ENCODE measurements at places on chromosomes 2 and 18.

DNA sequence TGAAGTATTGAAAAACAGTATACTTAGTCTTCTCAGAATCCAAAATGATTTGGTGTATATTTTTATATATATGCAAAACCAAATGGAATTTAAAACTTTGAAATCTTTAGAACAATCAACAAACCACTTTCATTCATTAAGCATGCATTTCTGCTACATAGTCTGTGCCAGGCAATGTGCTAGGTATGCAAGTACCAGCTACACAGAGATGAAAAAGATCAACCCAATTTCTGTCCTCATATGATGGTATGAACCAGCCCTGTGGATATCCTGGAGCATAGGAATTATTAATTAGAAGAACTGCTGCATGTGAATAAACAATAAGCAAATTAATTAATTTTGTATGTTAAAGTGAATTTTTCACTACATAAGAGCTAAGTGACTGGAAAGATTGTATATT is 51.2 kb upstream of the RTN4 start:
- H3K36me3 ChIP-seq, result no peaks in the 10 kb centered on the region
- no peak overlapping the region for H3K4me3 ChIP-seq
- no peak for DNase-seq

DNA sequence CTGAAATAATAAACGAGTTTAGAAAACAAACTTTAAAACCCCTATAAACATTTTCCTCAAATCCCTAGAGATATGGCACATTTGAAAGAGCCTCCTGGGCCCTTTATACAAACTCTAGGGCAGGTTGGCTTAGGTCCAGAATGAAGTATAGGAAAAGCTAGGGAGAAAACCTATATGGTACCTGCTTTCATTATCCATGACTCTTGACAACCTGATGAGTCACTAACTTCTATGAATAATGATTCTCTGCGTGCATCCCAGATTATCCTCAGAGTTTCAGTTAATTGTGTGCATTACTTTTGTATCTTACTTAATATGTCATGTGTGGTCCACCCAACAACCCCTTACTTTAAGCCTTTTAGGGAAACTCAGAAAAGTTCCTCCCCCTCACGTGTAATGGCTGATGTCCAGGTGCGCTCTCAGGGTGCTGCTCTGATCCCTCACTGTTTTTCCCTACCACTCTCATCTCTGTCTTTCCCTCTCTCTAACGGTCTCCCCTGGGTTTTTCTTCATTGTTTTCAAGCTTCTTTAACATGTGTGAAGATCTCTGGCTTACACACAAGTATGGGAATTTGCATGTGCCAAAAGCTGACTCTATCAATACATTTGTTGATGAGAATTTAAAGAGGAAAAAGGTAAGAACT is 78.5 kb downstream of the LRP1B start:
- H3K4me1 ChIP-seq, result no peaks in the 10 kb centered on the region
- no peaks in the 10 kb centered on the region for H3K36me3 ChIP-seq
- H3K27me3 ChIP-seq, result no peaks in the 10 kb centered on the region
- no peak overlapping the region for H3K4me3 ChIP-seq
- H3K27ac ChIP-seq, result no peak overlapping the region

- no peak overlapping the region for H3K4me3 ChIP-seq
- H3K36me3 ChIP-seq, result no peaks in the 10 kb centered on the region
- no peak for DNase-seq
- no peaks in the 10 kb centered on the region for H3K27me3 ChIP-seq
- H3K27ac ChIP-seq, result no peak overlapping the region
Observed at GRCh38 chr2:75311521-75311920, 112.2 kb upstream of the TACR1 start.

GRCh38 chr2:20674974-20675679 is 8.2 kb downstream of the GDF7 start:
- peaks cover 5% of the 10 kb centered on the region for H3K4me1 ChIP-seq
- H3K4me3 ChIP-seq, result no peak overlapping the region
- peaks cover 17% of the 10 kb centered on the region for H3K27me3 ChIP-seq
- peaks cover 12% of the 10 kb centered on the region for H3K36me3 ChIP-seq
- no peak overlapping the region for H3K27ac ChIP-seq

GRCh38 chr2:8626572-8626971 is 55.3 kb upstream of the ID2 start:
- H3K4me3 ChIP-seq, result no peak overlapping the region
- H3K27me3 ChIP-seq, result no peaks in the 10 kb centered on the region
- H3K4me1 ChIP-seq, result peaks cover 14% of the 10 kb centered on the region
- H3K27ac ChIP-seq, result no peak overlapping the region
- no peak for DNase-seq

DNA sequence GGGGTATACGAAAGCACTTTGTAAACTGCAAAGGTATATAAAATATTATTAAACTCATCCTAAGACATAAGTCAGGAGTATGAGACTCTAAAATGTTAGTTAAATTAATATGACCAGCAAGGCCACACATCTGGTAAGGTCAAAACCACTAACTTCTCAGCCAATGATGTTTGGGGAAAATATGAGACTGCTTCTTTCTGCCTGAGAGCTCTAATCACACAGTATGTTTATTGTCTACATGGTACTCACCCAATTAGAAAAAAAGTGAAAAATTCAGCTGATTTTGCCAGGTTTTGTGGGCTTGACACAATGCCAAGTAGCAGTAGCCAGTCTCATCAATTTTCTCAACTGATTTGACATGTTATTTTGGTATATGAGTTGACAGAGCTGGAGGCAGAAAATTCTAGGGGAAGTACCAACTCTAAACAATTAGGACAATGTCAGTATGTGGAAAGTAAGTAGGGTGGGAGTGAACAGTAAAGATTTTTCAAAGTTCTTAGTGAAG is 87.3 kb downstream of the ALK start:
- DNase-seq, result no peak
- no peak overlapping the region for H3K27ac ChIP-seq
- H3K4me3 ChIP-seq, result no peak overlapping the region
- H3K4me1 ChIP-seq, result no peaks in the 10 kb centered on the region

DNA sequence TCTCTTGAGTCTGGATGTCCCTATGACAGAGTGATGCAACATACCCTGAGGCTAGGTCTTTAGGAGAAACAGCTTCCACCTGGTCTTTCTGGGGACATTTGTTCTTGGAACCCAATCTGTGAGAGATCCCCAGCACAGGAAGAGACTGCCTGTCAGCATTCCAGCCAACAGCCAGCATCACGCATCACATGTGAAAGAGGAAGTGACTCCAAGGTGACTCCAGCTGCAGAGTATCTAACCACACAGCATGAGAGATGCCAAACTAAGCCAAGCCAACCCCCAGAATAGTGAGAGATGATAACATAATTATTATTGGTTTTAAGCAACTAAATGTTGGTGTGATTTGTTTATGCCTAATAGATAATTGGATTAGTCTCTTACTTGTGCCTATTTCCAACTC is 35.7 kb downstream of the C18orf63 start:
- no peaks in the 10 kb centered on the region for H3K4me1 ChIP-seq
- H3K4me3 ChIP-seq, result no peak overlapping the region
- no peak for DNase-seq
- no peak overlapping the region for H3K27ac ChIP-seq

DNA sequence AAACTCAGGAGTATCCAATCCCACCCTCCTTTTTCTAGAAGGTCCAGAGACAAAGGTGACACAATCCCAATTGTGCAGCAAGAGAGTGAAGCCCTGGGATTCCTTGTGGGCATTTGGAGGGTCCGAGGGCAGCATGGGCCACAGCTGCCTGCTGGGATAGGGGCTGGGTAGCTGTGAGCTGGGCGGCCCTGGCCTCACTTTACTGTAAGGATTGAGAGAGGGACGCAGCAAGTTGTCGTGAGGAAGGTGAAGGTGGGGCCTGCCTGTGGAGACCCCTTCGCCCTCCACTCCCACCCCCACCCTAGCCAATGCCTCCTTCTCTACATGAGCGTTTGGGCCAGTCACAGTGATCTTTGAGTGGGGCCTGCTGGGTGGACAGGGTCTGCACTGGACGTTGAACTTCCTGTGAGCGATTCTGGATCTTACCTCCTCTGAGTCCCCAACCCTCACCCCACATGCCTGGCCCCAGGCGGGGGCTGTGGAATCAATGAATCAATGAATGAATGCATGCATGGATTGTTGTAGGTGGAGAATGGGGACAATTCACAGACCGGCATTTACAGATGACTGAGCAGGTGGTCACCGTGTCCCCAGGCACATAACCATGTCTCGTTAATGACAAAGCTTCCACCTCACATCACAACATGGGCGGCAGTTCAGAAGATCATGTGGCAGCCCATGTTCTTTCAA is 107.2 kb downstream of the INHBB start:
- no peak overlapping the region for H3K4me3 ChIP-seq
- DNase-seq, result no peak
- no peaks in the 10 kb centered on the region for H3K36me3 ChIP-seq
- no peak overlapping the region for H3K27ac ChIP-seq

DNA sequence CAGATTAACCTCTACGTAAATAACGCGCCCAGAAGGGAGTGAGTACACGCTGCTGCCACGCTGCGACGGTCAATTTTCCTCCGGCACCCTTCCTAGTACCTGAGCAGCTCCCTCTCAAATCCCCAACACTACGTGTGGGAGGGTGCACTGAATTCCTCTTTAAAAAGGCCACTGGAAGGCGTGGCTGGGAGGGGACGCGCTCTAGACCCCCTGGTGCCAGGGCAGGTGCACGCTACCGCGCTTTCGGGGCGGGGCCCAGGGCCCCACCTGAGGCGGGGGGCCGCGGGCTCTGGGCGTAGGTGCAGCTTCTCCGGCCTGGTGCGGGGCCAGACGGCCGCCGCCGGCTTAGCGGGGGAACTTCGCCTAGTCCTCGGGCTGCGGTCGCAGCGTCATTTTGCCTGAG is 668 bp upstream of the ANKRD12 start:
- H3K4me3 ChIP-seq, result peak overlapping the region; percentile 90
- H3K27ac ChIP-seq, result peak overlapping the region; percentile 90
- H3K27me3 ChIP-seq, result no peaks in the 10 kb centered on the region
- no peak for DNase-seq
- peaks cover 40% of the 10 kb centered on the region for H3K36me3 ChIP-seq
- peaks cover 16% of the 10 kb centered on the region for H3K4me1 ChIP-seq

- no peak overlapping the region for H3K27ac ChIP-seq
- H3K27me3 ChIP-seq, result peaks cover 20% of the 10 kb centered on the region
- no peaks in the 10 kb centered on the region for H3K36me3 ChIP-seq
- H3K4me3 ChIP-seq, result no peak overlapping the region
Observed at GRCh38 chr2:242054406-242054805, 184.9 kb downstream of the RTP5 start.

DNA sequence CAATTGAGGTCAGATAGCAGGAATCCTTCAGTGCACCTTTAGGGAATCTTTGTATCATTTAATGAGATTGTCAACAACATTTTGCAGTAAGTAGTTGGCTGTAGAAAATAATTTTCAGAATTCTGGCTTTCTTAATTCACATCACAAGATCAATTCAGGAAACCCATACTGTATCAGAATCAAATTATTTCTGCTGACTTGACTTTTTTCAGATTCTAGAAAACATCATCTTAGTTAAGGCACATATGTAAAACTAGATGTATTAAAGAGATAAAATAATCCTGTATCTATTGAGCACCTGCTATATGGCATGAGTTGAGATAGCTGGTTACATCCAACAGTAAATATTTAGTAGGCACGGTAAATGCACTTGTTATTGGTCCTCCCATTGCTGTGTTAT is 791.4 kb downstream of the TDRD15 start:
- no peak overlapping the region for H3K27ac ChIP-seq
- no peak for DNase-seq
- no peaks in the 10 kb centered on the region for H3K36me3 ChIP-seq
- H3K27me3 ChIP-seq, result no peaks in the 10 kb centered on the region
- no peaks in the 10 kb centered on the region for H3K4me1 ChIP-seq

DNA sequence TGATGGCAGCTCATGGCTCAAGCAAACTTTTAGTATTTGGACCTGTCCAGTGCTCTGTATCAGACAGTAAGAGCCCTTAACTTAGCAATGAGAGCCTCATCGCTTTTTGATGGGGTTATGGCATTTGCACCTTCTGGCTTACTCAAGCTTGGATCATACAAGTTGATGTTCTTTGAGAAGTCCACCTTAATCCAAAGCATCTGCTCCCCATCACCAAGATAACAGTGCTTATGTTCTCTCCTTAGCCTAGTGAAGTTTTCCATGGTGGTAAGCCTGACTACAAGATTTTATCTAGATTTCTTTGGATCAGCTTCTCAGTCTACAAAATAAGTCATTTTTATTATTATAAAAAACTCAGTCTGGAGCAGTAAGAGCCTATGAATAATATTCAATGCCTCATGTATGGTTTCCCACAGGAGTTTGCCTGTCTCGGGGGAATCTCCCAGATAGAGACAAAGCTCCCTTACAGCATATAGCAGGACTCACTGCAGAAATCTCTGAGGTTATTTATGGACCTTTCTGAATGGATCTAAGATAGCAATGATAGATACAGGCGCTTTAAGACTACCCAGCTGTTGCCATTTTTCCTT is 472.2 kb upstream of the LINC00305 start:
- no peak overlapping the region for H3K27ac ChIP-seq
- H3K4me1 ChIP-seq, result no peaks in the 10 kb centered on the region
- no peaks in the 10 kb centered on the region for H3K27me3 ChIP-seq
- DNase-seq, result no peak
- no peak overlapping the region for H3K4me3 ChIP-seq

DNA sequence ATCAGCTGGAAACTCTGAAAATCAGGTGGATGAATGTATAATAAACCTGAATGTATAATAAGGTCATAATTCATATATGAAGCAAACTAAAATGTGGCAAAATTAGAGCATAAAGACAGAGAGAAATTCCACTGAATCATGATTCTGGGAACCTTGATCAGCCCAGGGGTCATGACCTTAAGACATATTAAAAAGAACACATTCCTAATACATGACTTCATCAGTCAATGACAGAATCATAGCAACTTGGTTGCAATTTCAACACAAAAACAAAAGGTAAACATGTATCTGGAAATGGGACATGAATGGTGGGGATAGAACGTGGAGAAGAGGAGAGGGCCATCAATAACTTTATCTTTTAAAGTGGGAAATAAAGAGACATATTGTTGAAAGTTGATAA is 17.6 kb downstream of the AFF3 start:
- H3K27me3 ChIP-seq, result no peaks in the 10 kb centered on the region
- no peak overlapping the region for H3K4me3 ChIP-seq
- H3K27ac ChIP-seq, result no peak overlapping the region
- H3K4me1 ChIP-seq, result no peaks in the 10 kb centered on the region
- DNase-seq, result no peak
- no peaks in the 10 kb centered on the region for H3K36me3 ChIP-seq

- H3K27me3 ChIP-seq, result no peaks in the 10 kb centered on the region
- no peaks in the 10 kb centered on the region for H3K4me1 ChIP-seq
- no peak for DNase-seq
- peaks cover 3% of the 10 kb centered on the region for H3K36me3 ChIP-seq
- no peak overlapping the region for H3K27ac ChIP-seq
Observed at GRCh38 chr18:70337139-70337972, 48.5 kb downstream of the SOCS6 start.

- no peaks in the 10 kb centered on the region for H3K27me3 ChIP-seq
- H3K36me3 ChIP-seq, result no peaks in the 10 kb centered on the region
- H3K4me1 ChIP-seq, result no peaks in the 10 kb centered on the region
Observed at GRCh38 chr2:183079139-183079775, 710 bp downstream of the DUSP19 start.

- H3K36me3 ChIP-seq, result peaks cover 9% of the 10 kb centered on the region
- H3K27me3 ChIP-seq, result no peaks in the 10 kb centered on the region
- no peak overlapping the region for H3K27ac ChIP-seq
- no peak overlapping the region for H3K4me3 ChIP-seq
- no peak for DNase-seq
- H3K4me1 ChIP-seq, result peaks cover 35% of the 10 kb centered on the region
Observed at GRCh38 chr2:54582987-54583386, 126.9 kb downstream of the SPTBN1 start.

Data from SK-N-SH (cell line).